ENCODE measurements at places on chromosomes 3 and 15.

DNA sequence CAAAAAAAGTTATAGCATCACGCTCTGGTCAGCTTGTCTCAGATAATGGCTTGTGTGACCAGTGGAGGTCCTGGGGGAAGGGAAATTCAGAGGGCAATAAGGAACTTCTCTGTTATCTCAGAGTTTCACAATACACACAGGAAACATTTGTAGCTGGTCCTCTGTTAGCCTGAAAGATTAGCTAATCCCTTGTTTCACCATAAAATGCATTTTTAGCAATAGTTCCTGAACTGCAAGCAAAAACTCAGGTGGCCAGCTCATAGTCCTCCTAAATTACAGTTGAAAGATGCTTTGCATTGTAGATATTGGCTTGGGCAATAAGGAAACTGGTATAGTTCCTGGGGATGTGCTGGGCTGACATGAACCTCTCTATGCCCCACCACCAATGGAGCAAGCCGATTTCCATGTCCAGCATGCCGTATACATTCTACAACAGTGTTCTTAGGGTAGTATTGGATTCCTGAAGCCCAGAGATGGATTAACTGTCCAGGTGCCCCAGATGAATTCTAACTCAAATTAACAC lies 141.5 kb upstream of the TBL1XR1 start:
- no peak for DNase-seq

DNA sequence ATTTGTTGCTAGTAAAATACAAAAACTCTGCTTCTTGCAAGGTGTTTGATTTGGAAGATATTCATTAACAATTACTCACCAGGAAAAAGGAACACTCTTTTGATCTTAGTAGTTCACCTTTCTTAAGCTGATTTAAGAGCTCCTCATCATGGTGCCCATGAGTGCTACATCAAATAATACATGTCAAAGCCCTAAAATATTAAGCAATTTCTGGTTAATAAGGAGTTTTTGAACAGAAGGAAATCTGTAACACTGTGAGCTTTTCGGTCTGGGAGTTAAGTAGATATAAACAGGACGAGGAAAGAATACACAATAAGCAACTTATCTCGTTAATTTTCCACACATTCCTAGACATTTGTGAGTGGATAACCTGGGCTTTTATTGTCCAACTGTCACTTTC lies 83.9 kb upstream of the DCBLD2 start:
- DNase-seq, result no peak

GRCh38 chr3:148187296-148187695 lies 510.4 kb upstream of the AGTR1 start:
- DNase-seq, result no peak

GRCh38 chr3:170056710-170057454 lies 19.1 kb downstream of the GPR160 start:
- DNase-seq, result no peak

GRCh38 chr3:160379628-160380214 lies 19.3 kb downstream of the IFT80 start:
- DNase-seq, result no peak

DNA sequence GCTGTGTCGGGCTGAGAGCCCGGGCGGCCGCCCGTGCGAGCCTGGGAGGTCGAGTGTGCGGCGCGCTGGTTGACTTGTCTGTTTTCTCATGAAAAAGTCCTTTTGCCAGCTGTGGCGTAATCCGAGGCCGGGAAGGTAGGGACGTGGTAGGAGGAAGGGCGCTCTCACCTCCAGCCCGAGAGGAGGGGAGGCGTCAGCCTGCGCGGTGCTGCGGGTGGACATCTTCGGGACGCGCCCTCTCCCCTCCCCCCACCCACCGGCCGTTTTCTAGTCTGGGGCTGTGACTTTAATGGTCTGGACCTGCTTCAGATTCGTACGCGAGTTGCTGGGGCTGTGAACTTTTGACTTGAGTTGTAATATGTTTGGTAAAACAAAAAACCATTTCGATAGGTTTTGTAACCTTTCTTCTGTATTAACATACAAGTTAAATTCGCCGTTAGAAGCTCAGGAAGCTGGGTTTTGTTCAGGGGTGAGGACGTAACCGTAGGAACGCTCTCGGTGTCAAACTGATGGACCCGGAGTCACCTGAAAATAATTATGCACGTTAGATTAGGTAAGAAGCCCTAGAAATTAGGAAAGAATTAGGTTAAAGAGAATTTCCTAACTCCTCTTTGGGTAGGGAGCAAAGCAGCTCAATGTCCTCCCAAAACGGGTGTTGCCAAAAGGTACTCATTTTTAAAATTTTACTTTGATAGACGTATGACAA lies 762 bp downstream of the NCK1 start:
- DNase-seq, result peak; percentile 27

DNA sequence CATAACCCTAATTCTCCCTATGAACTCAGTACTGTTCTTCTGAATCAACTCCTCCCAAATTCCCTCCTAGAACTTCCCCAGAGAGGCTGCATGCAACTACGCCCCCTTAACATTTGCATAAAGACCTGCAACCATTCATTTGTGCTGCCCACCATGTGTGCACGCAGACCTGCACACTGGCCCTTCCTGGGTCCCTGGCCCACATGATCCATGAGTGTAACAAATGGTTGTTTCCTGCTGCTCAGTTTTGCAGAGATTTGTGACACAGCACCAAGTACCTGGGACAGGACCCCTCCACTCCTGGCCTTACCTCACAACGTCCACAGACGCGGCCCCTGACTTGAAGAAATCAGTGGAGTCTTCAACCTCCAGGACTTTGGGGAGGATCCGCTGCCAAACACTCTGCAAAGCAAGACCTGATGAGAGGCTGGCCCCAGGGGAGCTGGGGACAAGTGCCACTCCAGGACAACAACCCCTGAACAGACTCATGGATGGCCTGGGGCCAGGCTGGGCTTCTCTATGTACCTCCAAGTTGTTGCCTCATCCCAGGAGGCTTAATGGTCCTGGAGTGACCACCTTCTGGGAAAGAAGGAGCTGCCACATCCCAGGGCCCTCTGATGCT lies 33.8 kb downstream of the ALDH1L1 start:
- DNase-seq, result no peak

GRCh38 chr15:79140846-79141570 lies 50.4 kb upstream of the RASGRF1 start:
- no peak for DNase-seq

DNA sequence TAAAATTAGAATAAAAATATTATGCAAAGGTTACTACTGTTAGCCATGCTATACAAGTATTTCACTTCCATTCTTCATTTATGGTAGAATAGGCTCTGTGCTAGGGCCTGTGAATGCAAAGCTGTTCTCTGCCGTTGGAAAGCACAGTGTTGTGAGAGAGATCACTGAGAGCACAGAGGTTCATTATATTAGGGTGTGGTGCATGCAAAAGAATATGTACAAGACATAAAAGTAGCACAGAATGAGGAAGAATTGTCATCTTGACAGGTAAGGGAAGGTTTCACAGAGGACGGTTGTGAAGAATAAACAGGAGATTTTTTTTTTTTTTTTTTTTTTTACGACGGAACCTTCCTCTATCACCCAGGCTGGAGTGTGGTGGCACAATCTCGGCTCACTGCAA lies 25.2 kb upstream of the FNDC3B start:
- DNase-seq, result no peak

DNA sequence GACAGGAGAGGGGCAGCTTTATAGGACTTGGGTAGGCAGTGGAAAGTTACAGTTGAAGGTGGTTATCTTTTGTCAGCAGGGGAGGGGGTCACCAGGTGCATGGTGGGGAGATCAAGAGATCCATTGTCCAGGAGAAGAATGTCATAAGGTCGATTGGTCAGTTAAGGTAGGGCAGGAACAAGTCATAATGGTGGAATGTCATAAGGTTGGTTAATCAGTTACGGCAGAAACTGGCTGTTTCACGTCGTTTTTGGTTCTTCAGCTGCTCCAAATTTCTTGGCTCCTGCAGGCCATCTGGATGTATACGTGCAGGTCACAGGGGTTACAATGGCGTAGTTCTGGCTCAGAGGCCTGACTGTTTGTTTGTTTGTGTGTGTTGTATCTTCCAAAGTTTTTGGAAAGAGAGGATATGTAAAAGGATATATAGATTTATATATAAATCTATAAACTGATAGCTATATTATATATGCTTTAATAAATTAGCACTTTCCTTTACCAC lies 565.1 kb downstream of the ZNF385D start:
- no peak for DNase-seq

- no peak for DNase-seq
Measured at GRCh38 chr3:12195231-12195630, 36.5 kb upstream of the TIMP4 start.

DNA sequence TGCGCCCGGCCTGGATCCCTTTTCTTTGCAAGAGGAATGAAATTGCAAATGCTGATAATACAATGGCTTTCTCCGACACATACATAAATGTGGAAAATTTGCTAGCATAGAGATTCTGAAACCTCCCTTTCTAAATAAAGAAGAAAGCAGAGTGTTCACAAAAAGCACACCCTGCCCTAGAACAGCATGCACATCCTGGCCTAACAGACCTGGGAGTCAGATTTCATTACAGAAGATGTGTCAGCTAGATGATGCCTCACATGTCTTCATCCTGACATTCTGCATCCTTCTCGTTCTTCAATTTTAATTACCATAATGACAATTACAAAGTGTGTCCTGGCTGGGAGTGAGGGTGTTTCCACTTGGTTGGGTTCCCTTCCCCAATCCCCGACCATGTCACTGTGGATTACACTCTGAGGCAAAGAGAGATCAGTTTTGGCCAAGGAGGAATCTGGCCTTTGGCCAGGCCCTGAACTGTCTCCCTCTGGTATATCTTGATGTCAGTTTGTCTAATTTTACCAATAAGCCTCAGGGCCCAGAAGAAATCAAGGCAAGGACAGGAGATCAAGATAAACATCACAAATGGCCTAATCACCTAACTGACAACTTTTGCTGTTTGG lies 104.9 kb upstream of the SPATA12 start:
- DNase-seq, result no peak

- no peak for DNase-seq
Measured at GRCh38 chr3:131812433-131812832, 222.4 kb downstream of the CPNE4 start.

GRCh38 chr3:63753567-63753966 lies 65.5 kb upstream of the C3orf49 start:
- DNase-seq, result no peak

- DNase-seq, result no peak
Measured at GRCh38 chr15:38600236-38600635, 35.6 kb upstream of the RASGRP1 start.

GRCh38 chr3:155701882-155702465 lies 42.9 kb downstream of the PLCH1 start:
- no peak for DNase-seq
